ENCODE measurements at places on chromosomes 12 and 14.

DNA sequence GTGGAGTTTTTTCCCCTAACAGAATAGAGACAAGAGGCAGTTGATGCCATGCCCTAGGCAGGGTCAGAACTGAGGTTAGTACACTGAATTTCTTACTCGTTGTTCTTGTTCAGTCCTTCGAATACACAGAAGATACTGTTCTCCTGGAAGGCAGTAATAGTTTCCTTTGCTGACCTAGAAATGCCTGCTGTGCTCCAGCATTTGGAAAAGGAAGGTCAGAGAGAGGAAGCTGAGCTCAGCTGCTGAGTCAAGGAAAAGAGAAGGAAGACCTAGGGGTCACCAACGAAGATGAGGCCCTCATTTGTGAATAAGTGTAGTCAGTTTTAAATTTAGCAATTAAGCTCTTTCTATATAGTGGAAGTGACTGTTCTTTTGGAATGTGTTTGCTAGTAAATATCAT is 100.1 kb downstream of the CRADD start:
- H3K4me3 ChIP-seq: no peak overlapping the region
- H3K4me1 ChIP-seq: peaks cover 4% of the 10 kb centered on the region
- H3K27me3 ChIP-seq: no peaks in the 10 kb centered on the region
- no peaks in the 10 kb centered on the region for H3K36me3 ChIP-seq

DNA sequence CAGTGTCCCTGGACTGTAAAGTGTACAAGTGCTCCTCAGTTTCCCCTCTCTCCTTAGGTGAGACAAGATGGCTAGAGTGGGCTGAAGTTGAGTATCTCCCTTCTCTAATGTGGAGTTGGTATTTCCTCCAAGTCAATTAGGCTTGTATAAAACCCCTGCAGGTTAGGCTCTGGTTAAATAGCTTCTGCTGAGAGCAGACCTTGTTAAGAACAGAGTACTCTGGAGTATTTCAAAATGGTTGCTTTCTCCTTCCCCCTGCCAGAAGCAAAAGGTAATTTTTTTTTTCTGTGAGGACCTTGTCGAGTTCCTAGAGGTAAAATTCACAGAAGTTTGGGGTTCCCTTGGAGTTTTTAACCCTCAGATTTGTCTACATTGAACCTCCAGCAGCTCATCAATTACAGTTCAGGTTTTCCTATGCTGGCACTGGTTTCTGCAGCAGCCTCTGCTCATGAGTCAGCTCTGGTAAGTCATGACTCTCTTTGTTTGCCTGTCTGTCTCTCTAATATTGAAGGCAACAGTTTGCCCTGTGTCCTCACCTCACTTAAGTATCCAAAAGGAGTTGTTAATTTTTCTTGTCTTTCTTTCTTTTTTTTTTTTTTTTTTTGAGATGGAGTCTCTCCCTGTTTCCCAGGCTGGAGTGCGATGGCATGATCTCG is 27.8 kb upstream of the GLIPR1 start:
- H3K36me3 ChIP-seq: no peaks in the 10 kb centered on the region
- peaks cover 4% of the 10 kb centered on the region for H3K4me1 ChIP-seq
- no peaks in the 10 kb centered on the region for H3K27me3 ChIP-seq
- DNase-seq: no peak

GRCh38 chr12:92297932-92298696 is 152.5 kb upstream of the BTG1 start:
- H3K27ac ChIP-seq: no peak overlapping the region
- H3K4me1 ChIP-seq: peaks cover 5% of the 10 kb centered on the region
- DNase-seq: no peak
- no peak overlapping the region for H3K4me3 ChIP-seq
- no peaks in the 10 kb centered on the region for H3K36me3 ChIP-seq

- no peak for DNase-seq
- peak overlapping the region; percentile 80 for H3K27ac ChIP-seq
- H3K4me1 ChIP-seq: peaks cover 28% of the 10 kb centered on the region
Observed at GRCh38 chr12:124939079-124939420, 24.6 kb upstream of the UBC start.

DNA sequence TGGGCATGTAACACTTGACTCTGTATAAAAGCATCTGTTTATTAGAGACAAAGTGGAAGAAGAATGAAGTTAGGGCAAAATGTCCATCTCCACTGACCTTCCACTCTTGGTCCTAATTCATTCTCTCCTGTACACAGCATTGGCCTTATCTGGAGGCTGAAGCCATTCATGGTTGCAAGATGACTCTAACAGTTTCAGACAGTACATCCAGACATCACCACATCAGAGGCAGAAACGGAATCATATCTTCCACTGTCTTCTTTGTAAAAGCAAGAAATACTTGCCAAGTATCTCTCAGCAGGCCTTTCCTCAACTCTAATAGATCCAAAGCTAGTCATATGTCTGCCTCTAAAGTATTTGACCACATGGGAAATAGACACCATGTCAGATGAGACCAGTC is 41.1 kb downstream of the PTHLH start:
- no peaks in the 10 kb centered on the region for H3K36me3 ChIP-seq
- H3K4me1 ChIP-seq: no peaks in the 10 kb centered on the region
- DNase-seq: no peak
- H3K4me3 ChIP-seq: no peak overlapping the region

DNA sequence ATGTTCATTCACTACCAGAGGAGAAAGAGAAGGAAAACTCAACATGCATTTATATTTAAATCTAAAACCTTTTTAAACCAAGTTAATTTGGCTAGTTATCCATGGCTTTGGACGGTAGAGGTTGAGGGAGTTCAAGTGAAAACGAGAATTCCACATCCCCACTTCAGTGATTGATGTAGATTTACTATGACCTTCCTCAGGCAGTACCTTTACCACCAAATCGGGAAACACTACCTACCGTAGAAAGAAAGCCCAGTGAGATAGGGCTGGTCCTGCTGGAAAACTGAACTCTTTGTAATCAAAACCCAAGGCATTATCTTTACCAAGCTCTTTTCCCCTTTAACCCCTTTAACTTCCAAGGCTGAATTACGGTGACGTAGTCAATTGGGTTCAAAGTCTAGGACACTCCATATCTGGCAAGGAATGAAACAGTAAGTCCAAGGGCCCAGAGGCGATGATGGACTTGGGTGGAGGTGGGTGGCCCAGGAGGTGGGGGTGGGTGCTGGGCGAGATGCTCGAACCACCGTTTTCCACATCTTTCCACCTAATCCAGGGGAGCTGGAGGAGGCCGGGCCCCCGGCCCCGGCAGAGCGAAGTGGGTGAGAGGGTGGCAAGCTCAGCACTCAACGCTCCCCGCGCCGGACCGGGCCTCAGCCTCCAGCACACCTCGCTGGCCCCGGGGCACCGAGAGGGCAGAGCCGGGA is 618 bp downstream of the SEC23A start:
- H3K36me3 ChIP-seq: no peaks in the 10 kb centered on the region
- no peaks in the 10 kb centered on the region for H3K27me3 ChIP-seq
- H3K27ac ChIP-seq: peak overlapping the region; percentile 95
- peak overlapping the region; percentile 95 for H3K4me3 ChIP-seq

DNA sequence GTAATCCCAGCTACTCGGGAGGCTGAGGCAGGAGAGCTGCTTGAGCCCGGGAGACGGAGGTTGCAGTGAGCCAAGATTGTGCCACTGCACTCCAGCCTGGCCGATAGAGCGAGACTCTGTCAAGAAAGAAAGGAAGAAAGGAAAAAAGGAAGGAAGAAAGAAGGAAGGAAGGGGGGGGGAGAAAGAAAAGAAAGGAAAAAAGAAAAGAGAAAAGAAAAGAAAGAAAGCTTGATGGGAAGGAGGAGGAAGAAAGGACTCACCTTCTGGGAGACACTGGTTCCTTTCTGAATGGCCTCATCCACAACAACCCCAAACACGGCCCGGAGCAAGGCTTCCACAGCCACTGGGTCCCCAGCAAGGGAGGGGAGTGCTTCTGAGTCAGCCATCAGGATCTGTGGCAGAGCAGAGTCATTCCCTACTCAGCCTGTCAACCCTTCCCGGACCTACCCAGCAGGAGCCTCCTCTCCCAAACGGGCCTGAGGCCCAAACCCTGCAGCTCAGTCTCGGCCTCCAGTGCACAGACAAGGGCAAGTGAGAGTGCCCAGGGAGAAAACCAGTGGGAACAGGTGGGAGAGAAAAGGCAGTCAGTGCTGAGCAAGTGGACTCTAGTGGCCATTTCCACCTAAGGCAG is 7.3 kb upstream of the ZNF740 start:
- H3K4me3 ChIP-seq: no peak overlapping the region
- H3K27ac ChIP-seq: no peak overlapping the region
- DNase-seq: no peak

- no peaks in the 10 kb centered on the region for H3K36me3 ChIP-seq
- H3K4me1 ChIP-seq: no peaks in the 10 kb centered on the region
- no peak for DNase-seq
- H3K4me3 ChIP-seq: no peak overlapping the region
- H3K27ac ChIP-seq: no peak overlapping the region
Observed at GRCh38 chr12:75900781-75901254, 130.8 kb downstream of the PHLDA1 start.

GRCh38 chr12:131104463-131105350 is 151.0 kb downstream of the ADGRD1 start:
- H3K27me3 ChIP-seq: no peaks in the 10 kb centered on the region
- peak; percentile 86 for DNase-seq
- no peak overlapping the region for H3K4me3 ChIP-seq

GRCh38 chr12:13173012-13173932 is 23.3 kb upstream of the EMP1 start:
- H3K27me3 ChIP-seq: no peaks in the 10 kb centered on the region
- H3K4me3 ChIP-seq: no peak overlapping the region
- H3K4me1 ChIP-seq: no peaks in the 10 kb centered on the region
- no peak for DNase-seq
- no peak overlapping the region for H3K27ac ChIP-seq
